ENCODE measurements at places on chromosomes 2 and 18.

- no peak for DNase-seq
These were observed 35.7 kb downstream of the NOL10 start for GRCh38 chr2:10654069-10654468.

- no peak for DNase-seq
These were observed 24.1 kb downstream of the MROH2A start for GRCh38 chr2:233802132-233802815.

- peak; percentile 80 for DNase-seq
These were observed 856.1 kb upstream of the ID2 start for GRCh38 chr2:7825591-7826312.

DNA sequence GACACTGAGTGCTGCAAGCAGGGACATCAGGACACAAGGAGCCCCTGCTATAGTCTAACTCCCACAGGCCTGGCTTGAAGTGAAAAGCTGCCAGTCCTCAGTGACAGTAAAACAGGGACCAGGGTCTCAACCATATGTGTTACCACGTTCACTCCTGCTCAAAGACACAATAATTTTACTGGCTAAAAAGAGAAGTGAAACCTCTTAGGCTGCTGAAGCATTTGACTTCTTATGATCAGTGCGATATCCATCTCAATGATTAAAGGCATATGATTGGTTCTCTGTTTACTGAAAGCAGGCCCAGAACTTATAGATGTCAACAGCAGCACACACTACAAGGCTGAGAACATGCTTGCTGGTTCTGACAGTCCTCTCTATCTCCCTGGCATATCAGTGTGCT, 129.8 kb upstream of the LMAN1 start:
- no peak for DNase-seq

DNA sequence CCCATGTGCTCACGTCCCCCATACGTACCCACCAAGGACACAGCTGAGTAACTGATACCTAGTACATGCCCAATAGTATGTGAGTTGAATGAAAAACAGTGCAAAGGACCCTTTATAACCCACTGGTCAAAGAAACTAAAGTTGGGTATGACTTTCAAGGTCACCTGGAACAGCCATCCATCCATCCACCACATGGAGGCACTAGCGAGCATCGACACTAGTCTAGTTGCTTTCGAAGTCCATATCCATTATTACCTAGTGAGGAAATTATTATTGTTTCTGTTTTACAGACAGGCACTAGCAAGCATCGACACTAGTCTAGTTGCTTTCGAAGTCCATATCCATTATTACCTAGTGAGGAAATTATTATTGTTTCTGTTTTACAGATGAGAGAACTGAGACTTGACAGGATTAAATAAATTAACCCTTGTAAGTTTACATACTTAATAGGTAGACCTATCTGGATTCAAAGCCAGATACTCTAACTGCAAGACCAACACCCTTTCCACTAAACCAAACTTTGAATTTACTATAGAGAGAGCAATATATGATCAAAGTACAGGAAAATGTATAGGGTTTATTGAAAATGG, 233.7 kb downstream of the METTL4 start:
- peak; percentile 17 for DNase-seq
